Panc1 (cell line): ENCODE measurements at places on chromosomes 2 and 18.

- no peak for DNase-seq
- H3K36me3 ChIP-seq = no peaks in the 10 kb centered on the region
- H3K27me3 ChIP-seq = peaks cover 19% of the 10 kb centered on the region
- peak overlapping the region; percentile 20; the same call in 1 of the 2 replicates for H3K4me3 ChIP-seq
Observed at GRCh38 chr18:74082742-74083556, 64.7 kb downstream of the FBXO15 start.

GRCh38 chr2:165757906-165758675, 36.0 kb downstream of the GALNT3 start:
- DNase-seq = no peak
- H3K4me3 ChIP-seq = no peak overlapping the region
- H3K4me1 ChIP-seq = no peaks in the 10 kb centered on the region
- H3K36me3 ChIP-seq = no peaks in the 10 kb centered on the region
- no peaks in the 10 kb centered on the region for H3K27me3 ChIP-seq
- H3K27ac ChIP-seq = no peak overlapping the region

- H3K4me3 ChIP-seq = no peak overlapping the region
- H3K27me3 ChIP-seq = no peaks in the 10 kb centered on the region
- no peaks in the 10 kb centered on the region for H3K36me3 ChIP-seq
- no peak overlapping the region for H3K27ac ChIP-seq
Observed at GRCh38 chr18:31275722-31276463, 42.1 kb upstream of the DSG1 start.

- no peak for DNase-seq
- no peaks in the 10 kb centered on the region for H3K27me3 ChIP-seq
- H3K27ac ChIP-seq = no peak overlapping the region
- H3K4me1 ChIP-seq = peaks cover 6% of the 10 kb centered on the region
- no peaks in the 10 kb centered on the region for H3K36me3 ChIP-seq
Observed at GRCh38 chr2:26086155-26086637, 52.3 kb downstream of the RAB10 start.

DNA sequence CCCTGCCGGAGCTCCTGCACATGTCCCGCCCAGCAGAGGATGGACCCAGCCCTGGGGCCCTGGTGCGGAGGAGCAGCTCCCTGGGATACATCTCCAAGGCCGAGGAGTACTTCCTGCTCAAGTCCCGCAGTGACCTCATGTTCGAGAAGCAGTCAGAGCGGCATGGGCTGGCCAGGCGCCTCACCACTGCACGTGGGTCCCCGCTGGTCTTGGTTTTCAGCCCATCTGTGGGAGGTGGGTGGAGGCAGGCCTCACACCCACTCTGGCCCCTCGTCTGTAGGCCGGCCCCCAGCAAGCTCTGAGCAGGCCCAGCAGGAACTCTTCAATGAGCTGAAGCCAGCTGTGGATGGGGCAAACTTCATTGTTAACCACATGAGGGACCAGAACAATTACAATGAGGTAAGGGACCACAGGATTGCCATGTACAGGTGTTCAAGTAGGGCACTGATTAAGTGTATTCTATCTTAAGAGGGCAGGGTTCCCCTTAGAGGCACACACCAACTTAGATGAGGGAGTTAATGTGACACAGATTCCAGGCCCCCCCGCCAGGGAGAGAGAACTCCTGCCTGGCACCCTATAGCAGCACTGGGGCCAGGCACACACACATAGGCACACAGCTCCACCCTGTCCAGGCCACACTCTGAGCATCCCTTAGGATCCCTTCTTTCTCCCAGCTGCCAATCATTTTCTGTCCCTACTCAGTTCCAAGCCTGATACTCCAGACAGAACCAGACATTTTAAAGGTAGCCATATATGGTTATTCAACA, 5.4 kb upstream of the CHRNG start:
- no peaks in the 10 kb centered on the region for H3K27me3 ChIP-seq
- H3K4me1 ChIP-seq = no peaks in the 10 kb centered on the region
- no peaks in the 10 kb centered on the region for H3K36me3 ChIP-seq

GRCh38 chr18:51273437-51273836, 76.0 kb upstream of the MEX3C start:
- no peaks in the 10 kb centered on the region for H3K4me1 ChIP-seq
- no peaks in the 10 kb centered on the region for H3K36me3 ChIP-seq
- no peak overlapping the region for H3K27ac ChIP-seq
- H3K4me3 ChIP-seq = no peak overlapping the region

- H3K27me3 ChIP-seq = no peaks in the 10 kb centered on the region
- H3K4me3 ChIP-seq = no peak overlapping the region
- no peaks in the 10 kb centered on the region for H3K4me1 ChIP-seq
- H3K36me3 ChIP-seq = no peaks in the 10 kb centered on the region; the same call in 1 of the 2 replicates
Observed at GRCh38 chr2:194566907-194567660, 1089.9 kb upstream of the SLC39A10 start.

GRCh38 chr2:1691366-1691765, 52.9 kb downstream of the PXDN start:
- no peaks in the 10 kb centered on the region for H3K27me3 ChIP-seq
- H3K27ac ChIP-seq = peak overlapping the region; percentile 73; the same call in 1 of the 2 replicates
- no peak for DNase-seq
- H3K4me1 ChIP-seq = peaks cover 20% of the 10 kb centered on the region
- H3K4me3 ChIP-seq = no peak overlapping the region
- H3K36me3 ChIP-seq = no peaks in the 10 kb centered on the region

DNA sequence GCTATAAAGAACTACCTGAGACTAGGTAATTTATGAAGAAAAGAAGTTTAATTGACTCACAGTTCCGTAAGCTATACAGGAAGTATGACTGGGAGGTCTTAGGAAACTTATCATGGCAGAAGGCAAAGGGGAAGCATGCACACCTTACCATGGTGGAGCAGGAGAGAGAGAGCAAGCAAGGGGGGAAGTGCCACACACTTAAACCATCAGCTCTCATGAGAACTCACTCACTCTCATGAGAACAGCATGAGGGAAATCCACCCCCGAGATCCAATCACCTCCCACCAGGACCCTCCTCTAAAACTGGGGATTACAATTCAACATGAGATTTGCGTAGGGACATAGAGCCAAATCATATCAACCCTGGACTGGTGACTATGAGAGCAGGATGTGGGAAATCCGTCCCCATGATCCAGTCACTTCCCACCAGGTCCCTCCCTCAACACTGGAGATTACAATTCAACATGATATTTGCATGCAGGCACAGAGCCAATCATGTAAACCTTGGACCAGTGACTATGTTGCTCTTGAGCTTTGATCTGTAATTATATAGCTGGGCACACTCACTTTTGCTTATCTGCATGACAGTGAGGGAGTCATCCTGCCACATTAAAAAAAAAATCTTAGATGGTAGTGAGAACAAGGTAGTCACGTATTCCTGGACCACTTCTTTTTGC, 12.9 kb downstream of the ADAM23 start:
- no peak overlapping the region for H3K4me3 ChIP-seq
- no peak overlapping the region for H3K27ac ChIP-seq
- no peaks in the 10 kb centered on the region for H3K4me1 ChIP-seq
- DNase-seq = no peak
- no peaks in the 10 kb centered on the region for H3K36me3 ChIP-seq

- H3K4me1 ChIP-seq = no peaks in the 10 kb centered on the region
- no peak for DNase-seq
- no peak overlapping the region for H3K27ac ChIP-seq
- no peaks in the 10 kb centered on the region for H3K27me3 ChIP-seq
Observed at GRCh38 chr2:174552880-174553279, 44.7 kb downstream of the WIPF1 start.

- H3K4me1 ChIP-seq = no peaks in the 10 kb centered on the region
- H3K27ac ChIP-seq = no peak overlapping the region
- no peaks in the 10 kb centered on the region for H3K27me3 ChIP-seq
- no peak overlapping the region for H3K4me3 ChIP-seq
- H3K36me3 ChIP-seq = no peaks in the 10 kb centered on the region
Observed at GRCh38 chr2:13768274-13768673, 864.2 kb upstream of the LRATD1 start.

GRCh38 chr2:227479865-227480475, 8.0 kb downstream of the AGFG1 start:
- H3K4me3 ChIP-seq = no peak overlapping the region
- no peaks in the 10 kb centered on the region for H3K27me3 ChIP-seq
- DNase-seq = no peak
- H3K36me3 ChIP-seq = no peaks in the 10 kb centered on the region; the same call in 1 of the 2 replicates
- peaks cover 26% of the 10 kb centered on the region; the same call in 1 of the 2 replicates for H3K4me1 ChIP-seq
- H3K27ac ChIP-seq = no peak overlapping the region

GRCh38 chr2:237729681-237730475, 68.7 kb upstream of the RBM44 start:
- DNase-seq = no peak
- H3K27ac ChIP-seq = peak overlapping the region; percentile 76
- H3K36me3 ChIP-seq = peaks cover 2% of the 10 kb centered on the region
- H3K4me1 ChIP-seq = peaks cover 77% of the 10 kb centered on the region

DNA sequence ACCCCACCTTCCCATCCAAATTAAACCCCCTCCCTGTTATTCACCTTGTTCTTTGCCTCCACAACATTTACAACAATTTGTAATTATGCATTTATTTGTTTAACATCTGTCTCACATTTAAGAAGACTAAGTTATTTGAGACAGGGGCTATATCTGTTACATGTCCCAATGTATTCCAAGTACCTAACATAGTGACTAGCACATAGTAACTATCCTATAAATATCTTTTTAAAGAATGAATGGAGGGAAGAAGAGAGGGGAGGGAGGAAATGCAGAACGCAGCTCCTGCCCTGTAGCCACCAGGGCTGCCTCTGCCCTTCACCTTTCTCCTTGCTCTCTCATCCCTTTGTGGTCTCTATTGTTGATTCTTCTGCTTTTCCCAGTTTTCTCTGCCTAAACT, 40.6 kb downstream of the HDHD2 start:
- H3K4me1 ChIP-seq = no peaks in the 10 kb centered on the region
- no peaks in the 10 kb centered on the region for H3K27me3 ChIP-seq
- H3K36me3 ChIP-seq = no peaks in the 10 kb centered on the region; the same call in none of the 2 replicates
- no peak for DNase-seq

GRCh38 chr2:122703676-122704075, 948.2 kb downstream of the TSN start:
- no peak overlapping the region for H3K4me3 ChIP-seq
- H3K27ac ChIP-seq = no peak overlapping the region
- no peak for DNase-seq
- no peaks in the 10 kb centered on the region for H3K36me3 ChIP-seq
- H3K4me1 ChIP-seq = no peaks in the 10 kb centered on the region
- H3K27me3 ChIP-seq = no peaks in the 10 kb centered on the region

DNA sequence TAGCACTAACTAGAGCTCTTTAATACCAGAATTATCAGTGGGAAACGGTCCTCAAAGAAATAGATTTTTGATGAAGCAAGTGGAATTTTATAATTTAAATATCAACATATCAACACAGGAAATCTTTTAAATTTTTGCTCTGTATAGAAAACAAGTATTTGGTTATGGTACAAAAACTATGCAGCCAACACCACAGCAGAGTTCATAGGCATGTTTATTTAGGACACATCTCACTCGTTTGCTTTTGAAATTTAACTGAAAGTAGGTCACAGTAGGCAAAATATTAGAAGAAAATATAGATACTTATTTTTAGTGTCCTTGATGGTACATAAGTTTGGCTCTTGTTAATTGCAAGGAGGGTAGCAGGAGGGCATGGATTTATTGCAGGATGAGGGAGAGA, 34.3 kb upstream of the TANC1 start:
- no peaks in the 10 kb centered on the region; the same call in 1 of the 2 replicates for H3K27me3 ChIP-seq
- no peak overlapping the region for H3K27ac ChIP-seq
- DNase-seq = no peak
- H3K4me1 ChIP-seq = no peaks in the 10 kb centered on the region
- no peak overlapping the region for H3K4me3 ChIP-seq
- H3K36me3 ChIP-seq = no peaks in the 10 kb centered on the region

- H3K27ac ChIP-seq = no peak overlapping the region
- no peak overlapping the region for H3K4me3 ChIP-seq
- peaks cover 34% of the 10 kb centered on the region for H3K4me1 ChIP-seq
- no peaks in the 10 kb centered on the region for H3K36me3 ChIP-seq
- H3K27me3 ChIP-seq = no peaks in the 10 kb centered on the region
Observed at GRCh38 chr2:201886504-201886903, 80.2 kb downstream of the CDK15 start.

DNA sequence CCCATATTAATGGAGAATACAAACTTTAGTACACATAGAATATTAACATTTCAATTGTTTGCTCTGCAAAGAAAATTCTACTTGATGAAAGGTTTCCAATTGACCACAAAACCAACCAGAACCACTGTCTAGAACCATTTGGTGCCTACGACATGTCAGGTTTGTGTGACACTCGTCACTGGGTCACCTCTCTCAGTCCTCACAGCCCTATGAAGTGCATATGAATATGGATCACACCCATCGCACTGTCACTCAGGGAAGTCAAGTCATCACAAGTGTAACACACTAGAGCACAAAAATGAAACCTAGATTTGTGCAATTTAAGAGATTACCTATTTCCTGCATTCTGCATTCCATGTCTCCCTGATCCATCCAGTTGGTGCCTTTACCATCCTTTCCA, 43.7 kb downstream of the PTPN2 start:
- H3K36me3 ChIP-seq = no peaks in the 10 kb centered on the region; the same call in 1 of the 2 replicates
- no peaks in the 10 kb centered on the region for H3K27me3 ChIP-seq
- peaks cover 18% of the 10 kb centered on the region for H3K4me1 ChIP-seq
- DNase-seq = no peak
- no peak overlapping the region for H3K27ac ChIP-seq

- DNase-seq = no peak
- H3K36me3 ChIP-seq = peaks cover 15% of the 10 kb centered on the region; the same call in 1 of the 2 replicates
- H3K27me3 ChIP-seq = no peaks in the 10 kb centered on the region
- no peak overlapping the region for H3K4me3 ChIP-seq
Observed at GRCh38 chr2:73947412-73948018, 20.8 kb downstream of the DGUOK start.

DNA sequence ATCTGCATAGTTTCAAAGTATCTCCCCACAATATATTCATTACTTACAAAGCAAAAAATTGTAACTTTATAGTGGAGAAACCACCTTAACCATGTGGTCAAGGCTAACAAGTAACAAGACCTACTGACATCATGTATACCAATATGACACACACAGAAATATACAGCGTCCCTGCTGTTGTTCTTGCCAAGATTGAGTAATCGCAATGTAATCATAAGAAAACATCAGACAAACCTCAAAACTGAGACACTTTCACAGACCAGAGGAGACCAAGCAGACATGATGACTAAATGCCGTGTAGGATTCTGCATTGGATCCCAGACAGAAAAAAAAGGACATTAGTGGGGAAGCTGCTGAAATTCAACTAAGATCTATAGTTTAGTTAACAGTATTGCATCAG, 123.0 kb downstream of the ACAA2 start:
- no peaks in the 10 kb centered on the region for H3K27me3 ChIP-seq
- H3K27ac ChIP-seq = no peak overlapping the region
- H3K36me3 ChIP-seq = no peaks in the 10 kb centered on the region
- peak; percentile 67 for DNase-seq
- H3K4me1 ChIP-seq = peaks cover 3% of the 10 kb centered on the region

- H3K4me1 ChIP-seq = no peaks in the 10 kb centered on the region
- H3K27ac ChIP-seq = no peak overlapping the region
- H3K27me3 ChIP-seq = no peaks in the 10 kb centered on the region; the same call in 1 of the 2 replicates
- H3K36me3 ChIP-seq = no peaks in the 10 kb centered on the region
- H3K4me3 ChIP-seq = no peak overlapping the region
Observed at GRCh38 chr2:88807237-88807962, 115.9 kb downstream of the RPIA start.

DNA sequence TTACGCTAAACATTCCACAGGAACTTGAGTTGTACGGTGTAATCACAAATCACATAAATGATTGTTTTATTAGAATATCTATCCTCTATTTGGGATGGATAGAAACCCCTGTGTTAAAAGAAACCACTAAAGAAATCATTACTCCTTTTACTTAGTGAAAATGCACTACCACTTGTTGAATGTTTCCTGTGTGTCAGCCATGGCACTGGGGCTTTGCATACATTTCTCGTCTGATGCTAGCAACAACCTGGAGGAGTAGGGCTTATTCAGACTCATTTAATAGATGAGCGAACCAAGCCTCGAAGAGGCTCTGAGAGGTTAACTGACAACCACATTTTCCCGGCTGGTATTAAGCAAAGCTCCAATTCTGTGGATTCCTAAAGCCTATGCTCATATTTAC, 60.5 kb upstream of the PELI1 start:
- DNase-seq = no peak
- no peak overlapping the region for H3K27ac ChIP-seq
- H3K36me3 ChIP-seq = no peaks in the 10 kb centered on the region
- H3K27me3 ChIP-seq = no peaks in the 10 kb centered on the region
